Activated T-cell treated with anti-CD3 and anti-CD28 coated beads for 1 hour (primary cell): ENCODE measurements at places on chromosomes 2 and 18.

GRCh38 chr18:78765637-78766281, 213.9 kb upstream of the SALL3 start:
- no peak for DNase-seq

GRCh38 chr2:229410946-229411345, 139.9 kb upstream of the PID1 start:
- no peak for DNase-seq

- no peak for DNase-seq
Measured at GRCh38 chr2:190425221-190425866, 17.2 kb downstream of the MFSD6 start.

DNA sequence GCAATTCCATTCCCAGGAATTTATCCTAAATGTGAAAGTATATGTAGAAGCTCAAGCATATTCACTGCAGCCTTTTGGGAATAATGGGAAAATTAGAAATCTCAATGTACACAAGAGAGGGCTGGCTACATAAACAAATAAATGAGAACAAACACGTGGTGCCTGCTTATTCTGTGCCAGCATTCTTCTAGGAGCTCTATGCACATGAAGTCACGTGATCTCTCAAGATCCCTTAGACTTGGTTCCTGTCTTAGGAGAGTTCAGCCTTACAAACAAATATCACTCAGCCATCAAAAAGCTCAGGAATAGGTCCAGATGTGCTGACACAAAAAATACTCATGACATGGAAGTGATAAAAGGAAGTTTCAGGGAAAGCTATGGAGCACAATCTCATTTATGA, 92.9 kb upstream of the SP3 start:
- no peak for DNase-seq
